CD4-positive, CD25-positive, alpha-beta regulatory T cell (primary cell): ENCODE measurements at places on chromosomes 3 and 15. TPM values are rescaled to one million over a fixed set of nuclear protein-coding genes. Genes with fewer than 3 reads are reported as not detected.

The LRRC31 gene
- polyA plus RNA-seq, result not detected

The GOLGA8S gene
- polyA plus RNA-seq, result not detected

The IL16 gene
- polyA plus RNA-seq, result 317 TPM

The TMC3 gene
- not detected for polyA plus RNA-seq

The MGLL gene
- polyA plus RNA-seq, result not detected
